ENCODE measurements at places on chromosomes 4 and X. TPM values are rescaled to one million over a fixed set of nuclear protein-coding genes. Genes with fewer than 3 reads are reported as not detected.

- peak; percentile 21 for DNase-seq
- peaks cover 37% of the 10 kb centered on the region for H3K4me1 ChIP-seq
- no peaks in the 10 kb centered on the region for H3K36me3 ChIP-seq
- no peaks in the 10 kb centered on the region for H3K27me3 ChIP-seq
- H3K4me3 ChIP-seq: peak overlapping the region; percentile 16
Observed at GRCh38 chr4:147793569-147794313, 61.9 kb downstream of the ARHGAP10 start.

DNA sequence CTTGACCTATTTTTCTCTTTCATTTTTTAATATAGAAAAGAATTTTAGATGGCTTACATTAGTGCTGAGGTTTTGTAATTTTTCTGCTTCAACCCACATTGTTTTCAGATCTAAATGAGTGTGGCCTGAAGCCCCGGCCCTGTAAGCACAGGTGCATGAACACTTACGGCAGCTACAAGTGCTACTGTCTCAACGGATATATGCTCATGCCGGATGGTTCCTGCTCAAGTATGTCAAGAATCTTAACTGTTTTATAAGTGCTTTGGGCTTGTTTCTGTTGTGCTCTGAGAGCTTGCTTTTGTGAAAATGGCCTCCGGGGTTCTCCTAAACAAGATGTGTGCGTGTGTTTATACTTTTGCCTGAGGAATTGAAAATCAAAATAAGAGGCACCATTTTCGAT lies 41.6 kb downstream of the NPNT start:
- H3K4me1 ChIP-seq: no peaks in the 10 kb centered on the region
- no peaks in the 10 kb centered on the region for H3K27me3 ChIP-seq

The RHOXF1 gene
- total RNA-seq: not detected

The ZNF630 gene
- 1.5 TPM for total RNA-seq

DNA sequence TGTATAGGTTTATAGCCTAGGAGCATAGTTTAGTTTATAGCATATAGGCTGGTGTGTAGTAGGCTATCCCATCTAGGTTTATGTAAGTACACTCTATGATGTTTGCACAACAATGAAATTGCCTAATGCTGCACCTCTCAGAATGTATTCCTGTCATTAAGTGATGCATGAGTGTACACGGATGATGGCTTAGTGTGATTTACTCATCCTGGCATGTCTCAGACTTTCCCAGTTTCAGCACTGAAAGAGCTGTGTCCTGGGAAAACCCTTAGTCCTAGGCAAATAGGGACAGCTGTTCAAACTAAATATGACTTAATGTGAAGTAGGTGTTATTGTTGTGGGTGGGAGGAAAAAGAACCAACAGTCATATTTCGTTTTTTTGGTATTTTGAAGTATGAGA lies 264.9 kb upstream of the MAGEB18 start:
- H3K4me1 ChIP-seq: no peaks in the 10 kb centered on the region
- H3K27ac ChIP-seq: no peak overlapping the region
- no peak overlapping the region for H3K4me3 ChIP-seq

All from activated CD4-positive, alpha-beta memory T cell treated with anti-CD3 and anti-CD28 coated beads for 36 hours (primary cell).